ENCODE measurements at places on chromosomes 6 and 20.
A peak's percentile ranks its signal among the peaks of the same experiment; 100 is the strongest.

GRCh38 chr6:167153521-167153959 is 4.2 kb downstream of the GPR31 start:
- DNase-seq = no peak

- DNase-seq = no peak
These were observed 100.6 kb upstream of the DUSP22 start for GRCh38 chr6:191487-192312.

GRCh38 chr20:56554869-56555268 is 21.8 kb downstream of the FAM209B start:
- peak; percentile 82 for DNase-seq

DNA sequence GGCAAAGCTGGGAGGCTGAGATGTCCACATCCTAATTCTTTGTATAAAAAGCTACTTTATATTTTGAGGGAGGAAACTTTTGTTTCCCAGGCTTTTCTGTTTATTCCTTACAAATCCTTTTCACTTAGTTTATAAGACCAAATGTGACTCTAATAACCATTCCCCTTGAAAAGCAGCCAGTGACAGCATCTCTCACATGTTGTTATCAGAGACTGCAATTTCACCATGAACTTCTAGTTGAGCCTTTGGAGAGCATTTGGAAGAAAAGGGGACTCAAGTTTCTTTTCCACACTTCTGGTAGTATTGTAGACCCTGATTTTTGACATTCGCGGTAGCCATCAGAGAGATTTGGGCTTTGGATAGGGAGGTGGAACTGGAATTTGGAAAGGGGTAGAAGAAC is 215.8 kb downstream of the RNF144B start:
- DNase-seq = no peak

GRCh38 chr6:141483598-141484061 is 649.1 kb upstream of the GJE1 start:
- DNase-seq = peak; percentile 30

DNA sequence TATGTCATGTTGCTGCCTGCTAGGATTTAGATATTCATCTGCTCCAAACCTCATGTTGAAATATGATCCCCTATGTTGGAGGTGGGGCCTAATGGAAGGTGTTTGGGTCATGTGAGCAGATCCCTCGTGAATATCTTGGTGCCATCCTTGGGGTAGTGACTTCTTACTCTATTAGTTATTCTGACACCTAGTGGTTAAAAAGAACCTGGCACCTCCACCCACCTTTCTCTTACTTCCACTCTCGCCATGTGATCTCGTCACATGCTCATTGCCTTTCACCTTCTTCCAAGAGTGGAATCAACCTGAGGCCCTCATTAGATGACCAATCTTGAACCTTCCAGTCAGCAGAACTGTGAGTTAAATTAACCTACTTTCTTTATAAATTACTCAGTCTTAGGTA is 549.4 kb upstream of the SYNCRIP start:
- DNase-seq = peak; percentile 54

DNA sequence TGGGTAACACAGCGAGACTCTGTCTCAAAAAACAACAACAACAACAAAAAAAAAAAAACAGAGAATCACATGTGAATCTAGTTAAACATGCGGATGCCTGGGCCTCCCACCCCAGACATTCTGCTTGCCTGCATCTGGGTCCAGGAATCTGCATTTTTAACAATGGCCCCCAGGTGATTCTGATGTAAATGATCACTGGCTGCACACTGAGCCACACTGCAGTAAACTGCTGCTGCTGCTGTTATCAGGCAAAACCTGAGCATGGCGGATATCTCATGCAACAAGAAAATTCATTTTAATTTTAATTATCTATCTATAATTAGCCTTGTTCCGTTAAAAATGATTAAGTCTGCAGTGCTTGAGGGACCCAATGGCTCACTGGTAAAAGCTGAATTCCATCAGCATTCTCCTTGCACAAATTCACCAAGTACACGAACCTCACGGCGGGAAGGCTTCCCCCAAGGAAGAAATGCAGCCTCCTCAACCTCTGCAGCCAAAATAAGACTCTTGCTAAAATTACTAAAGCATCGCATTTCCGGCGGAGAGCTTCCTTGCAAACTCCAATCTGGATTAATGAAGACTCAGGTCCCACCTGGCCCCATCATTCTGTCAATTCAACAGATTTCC is 81.6 kb upstream of the SNX9 start:
- no peak for DNase-seq

- DNase-seq = no peak
These were observed 175.1 kb downstream of the PDE10A start for GRCh38 chr6:165487950-165488349.

DNA sequence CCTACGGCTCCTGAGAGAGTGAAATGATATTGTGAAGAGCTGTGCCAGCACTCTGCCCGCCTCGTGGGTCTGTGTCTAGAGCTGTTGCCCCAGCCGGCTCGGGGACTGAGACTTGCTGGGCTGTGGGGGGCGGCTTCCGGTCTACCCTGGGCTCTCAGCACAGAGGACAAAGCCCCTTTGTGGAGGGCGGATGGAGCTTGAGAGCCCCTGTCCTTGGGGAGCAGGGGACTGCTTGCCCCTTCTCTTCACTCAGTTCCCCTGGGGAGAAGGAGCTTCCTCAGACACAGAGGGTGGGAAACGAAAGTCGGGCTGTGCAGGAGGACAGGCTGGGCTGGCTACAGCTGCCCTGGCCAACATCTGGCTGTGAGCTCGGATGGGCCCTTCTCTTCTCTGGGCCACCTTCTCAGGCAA is 11.0 kb downstream of the SRC start:
- peak; percentile 58 for DNase-seq

DNA sequence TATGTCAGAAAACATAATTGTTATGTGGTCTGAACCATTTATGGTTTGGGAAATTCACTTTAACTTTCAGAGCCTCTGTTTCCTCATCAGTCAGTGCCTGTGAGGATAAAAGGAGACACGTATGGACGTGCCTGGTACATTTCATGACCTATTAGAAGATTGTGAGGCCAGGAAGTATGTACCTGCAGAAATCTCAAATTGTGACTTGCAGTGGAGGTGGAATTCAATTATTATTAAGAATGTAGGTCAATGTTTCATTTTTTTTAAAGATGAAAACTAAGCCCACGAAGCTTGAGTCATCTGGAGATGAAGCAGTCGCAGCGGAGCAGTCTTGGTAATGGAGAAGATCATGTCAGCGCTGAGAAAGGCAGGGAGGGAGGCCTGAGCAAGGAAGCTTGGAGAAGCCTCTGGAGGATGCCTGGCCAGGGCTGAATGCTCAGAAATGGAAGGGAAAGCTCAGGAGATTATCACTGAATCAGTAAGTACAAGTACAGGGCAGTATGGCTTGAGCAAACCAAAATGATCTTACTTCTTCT is 3.9 kb upstream of the DSE start:
- DNase-seq = no peak

DNA sequence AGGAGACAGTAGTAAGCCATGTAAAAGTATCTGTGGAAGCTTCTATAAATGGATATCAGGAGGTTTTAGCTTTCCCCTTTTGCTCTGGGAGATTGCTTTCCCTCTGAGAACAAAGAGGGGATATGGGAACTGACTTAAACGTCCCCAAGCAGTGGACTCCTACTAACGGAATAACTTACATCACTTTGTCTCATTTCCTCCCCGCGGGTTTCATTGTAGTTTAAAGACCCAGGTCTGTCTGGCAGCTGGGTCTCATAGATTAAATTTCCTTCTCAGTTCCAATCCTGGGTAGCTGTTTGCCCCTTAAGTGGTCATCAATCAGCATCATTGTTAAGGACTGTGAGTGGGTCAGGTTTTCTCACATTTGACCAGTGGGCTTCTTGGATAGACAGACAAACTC is 68.7 kb downstream of the PLAGL1 start:
- no peak for DNase-seq

- DNase-seq = no peak
These were observed 47.7 kb upstream of the TMEM244 start for GRCh38 chr6:129908858-129909257.

DNA sequence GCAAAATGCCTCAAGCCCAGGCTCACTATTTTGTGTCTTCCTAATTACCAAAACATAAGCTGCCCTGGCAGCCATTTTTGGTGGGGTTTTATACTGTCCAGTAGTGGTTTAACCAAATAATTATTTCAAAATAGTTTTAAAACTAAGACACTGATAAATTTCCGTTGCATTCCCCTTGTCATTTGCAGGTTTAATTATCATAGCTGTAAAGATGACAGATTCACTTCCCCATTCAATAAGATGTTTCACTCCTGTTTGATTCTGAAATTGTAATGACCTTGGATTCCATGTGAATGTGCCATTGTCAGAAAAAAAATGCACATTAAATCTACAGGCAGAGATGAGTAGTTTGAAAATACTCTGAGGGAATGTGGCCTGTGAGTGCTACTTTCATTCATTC is 172.0 kb downstream of the COL9A1 start:
- no peak for DNase-seq

- no peak for DNase-seq
These were observed 370.2 kb upstream of the SASH1 start for GRCh38 chr6:147972448-147972847.

DNA sequence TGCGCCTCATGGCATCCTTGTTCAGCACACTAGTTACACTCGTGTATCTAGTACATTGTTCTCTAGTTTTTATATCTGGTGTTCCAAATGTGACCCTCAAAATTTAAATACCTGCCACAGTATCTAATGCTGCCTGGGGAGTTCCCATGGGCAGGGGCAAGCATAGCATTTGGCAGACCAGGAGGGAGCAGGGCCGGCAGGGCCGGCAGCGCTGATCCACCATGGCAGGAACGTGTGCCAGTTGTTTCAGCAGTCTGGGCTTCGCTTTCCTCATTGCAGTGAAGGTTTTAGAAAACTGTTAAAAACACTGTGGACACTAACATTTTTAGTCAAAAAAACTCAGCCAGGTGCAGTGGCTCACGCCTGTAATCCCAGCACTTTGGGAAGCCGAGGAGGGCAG is 19.2 kb downstream of the NANP start:
- no peak for DNase-seq

DNA sequence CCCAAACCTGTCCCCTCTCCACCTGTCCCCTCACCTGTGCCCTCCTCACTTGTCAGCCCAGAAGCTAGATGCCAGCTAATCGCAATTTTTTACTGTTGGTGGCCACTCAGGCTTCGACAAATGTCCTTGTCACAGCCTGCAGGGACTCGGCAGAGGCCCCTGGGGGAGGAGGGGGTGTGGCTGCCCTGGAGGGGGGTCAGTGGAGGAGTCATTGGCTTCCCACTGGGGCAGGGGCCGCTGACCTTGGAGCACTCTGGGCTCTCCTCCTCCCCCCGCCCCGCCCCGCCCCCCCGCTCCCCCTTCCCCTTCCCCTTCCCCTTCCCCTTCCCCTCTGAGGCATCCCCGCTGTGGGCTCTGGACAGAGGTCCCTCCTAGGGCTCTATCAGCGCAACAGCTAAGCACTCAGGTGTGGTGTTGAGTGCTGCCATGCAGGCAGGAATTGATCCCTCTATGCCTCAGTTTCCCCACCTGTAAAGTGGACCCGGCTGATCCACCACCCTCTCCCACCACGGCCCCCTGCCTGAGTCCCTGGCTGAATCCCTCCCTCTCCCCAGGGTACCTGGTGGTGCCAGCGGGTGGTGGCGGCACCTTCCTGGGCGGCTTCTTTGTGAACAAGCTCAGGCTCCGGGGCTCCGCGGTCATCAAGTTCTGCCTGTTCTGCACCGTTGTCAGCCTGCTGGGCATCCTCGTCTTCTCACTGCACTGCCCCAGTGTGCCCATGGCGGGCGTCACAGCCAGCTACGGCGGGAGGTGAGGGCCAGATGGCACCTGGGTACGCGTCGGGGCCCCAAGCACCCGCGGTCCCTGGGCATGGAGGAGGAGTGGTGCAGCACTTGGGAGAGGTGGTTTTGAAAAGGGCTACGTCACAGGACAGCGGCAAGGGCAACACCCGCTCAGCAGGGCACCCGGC is 23.8 kb downstream of the SLCO4A1 start:
- no peak for DNase-seq

DNA sequence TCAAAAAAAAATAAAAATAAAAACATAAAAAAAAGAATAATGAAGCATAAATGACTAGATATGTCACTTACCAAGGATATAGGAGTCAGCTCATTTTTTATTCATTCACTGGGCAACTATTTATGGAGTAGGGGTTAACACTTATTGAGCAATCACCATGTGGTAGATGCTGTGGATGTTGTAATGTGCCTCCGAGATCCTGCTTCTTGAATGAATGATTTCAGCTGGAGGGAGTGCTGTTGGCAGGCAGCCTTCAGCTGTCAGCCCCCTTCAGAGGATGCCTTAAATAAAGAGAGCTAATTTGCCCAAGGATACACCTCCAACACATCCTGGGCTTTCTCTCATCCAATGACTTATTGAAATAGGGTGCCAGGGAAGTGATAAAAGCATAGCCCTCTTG is 229.5 kb upstream of the DTNBP1 start:
- DNase-seq = no peak

- no peak for DNase-seq
These were observed 11.2 kb downstream of the SLC13A3 start for GRCh38 chr20:46640044-46640443.

- DNase-seq = no peak
These were observed 8.1 kb downstream of the L3MBTL1 start for GRCh38 chr20:43515628-43516027.

GRCh38 chr6:136963259-136963658 is 41.2 kb downstream of the SLC35D3 start:
- DNase-seq = peak; percentile 22
